ENCODE measurements at places on chromosomes 16 and 17.

DNA sequence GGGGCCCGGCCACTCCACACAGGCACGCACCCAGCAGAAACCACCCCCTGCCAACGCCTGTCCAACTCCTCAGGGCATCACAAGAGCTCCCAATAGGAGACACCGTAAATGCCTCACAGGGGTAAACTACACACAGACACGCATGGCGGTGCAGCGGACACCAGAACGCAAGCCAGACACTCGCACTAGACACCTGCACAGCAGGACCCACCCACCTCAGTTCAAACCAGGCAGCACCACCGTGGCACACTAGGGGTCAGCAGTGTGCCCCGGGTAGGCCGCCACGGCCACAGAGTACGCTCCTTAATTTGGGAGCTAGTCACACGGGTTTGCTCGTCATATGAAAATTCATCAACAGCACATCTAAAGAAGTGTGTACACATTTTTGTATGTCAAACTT is 3.4 kb downstream of the SLC38A10 start:
- DNase-seq, result peak; percentile 41

GRCh38 chr17:35788477-35789368 is 6.7 kb downstream of the MMP28 start:
- DNase-seq, result no peak

DNA sequence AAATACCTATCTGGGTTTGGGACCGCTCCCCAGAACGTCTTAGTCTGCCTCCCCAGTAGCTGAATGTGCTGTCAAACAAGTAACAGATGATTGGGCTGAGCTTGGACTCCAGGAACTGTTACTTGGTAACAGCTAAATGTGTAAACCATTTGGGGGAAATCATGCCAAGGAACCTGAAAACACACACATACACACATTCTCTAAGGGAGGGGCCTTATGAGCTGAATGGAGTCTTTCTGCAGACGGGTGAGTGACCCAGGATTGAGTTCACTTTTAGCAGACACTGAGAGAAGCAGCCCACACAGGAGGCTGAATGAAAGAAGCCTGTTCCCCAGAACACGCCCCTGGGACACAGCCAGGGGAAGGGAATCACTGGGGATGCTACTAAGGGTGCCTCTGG is 1.6 kb downstream of the ACLY start:
- DNase-seq, result peak; percentile 27

DNA sequence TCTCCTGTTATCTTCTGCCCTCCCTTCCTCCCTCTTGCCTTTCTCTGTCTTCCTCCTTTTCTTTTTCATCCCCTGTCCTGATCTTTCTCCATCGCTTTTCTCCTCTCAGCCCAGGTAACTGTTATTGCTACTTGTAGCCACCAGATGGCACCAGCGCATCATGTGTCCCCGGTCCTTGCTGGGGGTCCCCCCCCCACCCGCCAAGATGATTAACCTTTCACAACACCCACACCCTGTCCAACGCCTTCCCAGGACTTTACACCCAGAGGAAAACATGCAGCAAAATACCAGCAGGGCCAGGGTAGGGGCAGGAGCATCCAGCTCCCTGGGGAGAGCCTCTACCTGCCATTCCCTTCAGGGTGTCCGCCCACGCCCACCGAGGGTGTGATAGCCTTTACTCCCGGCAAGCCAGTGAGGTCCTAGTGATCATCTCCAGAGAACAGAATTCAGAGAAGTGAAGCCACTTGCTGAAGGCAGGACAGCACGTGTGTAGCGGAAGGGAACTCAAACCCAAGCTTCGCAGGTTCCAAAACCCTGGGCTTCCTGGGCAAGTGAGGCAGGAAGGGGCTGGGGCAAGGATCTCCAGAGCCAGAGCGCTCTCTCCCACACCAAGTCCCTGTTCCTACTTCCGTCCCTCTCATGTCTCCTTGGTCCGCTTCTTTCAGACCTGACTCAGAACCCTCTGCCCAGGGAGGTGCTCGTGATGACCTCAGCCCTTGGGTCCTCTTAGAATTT is 13.4 kb upstream of the TAC4 start:
- peak; percentile 33 for DNase-seq

DNA sequence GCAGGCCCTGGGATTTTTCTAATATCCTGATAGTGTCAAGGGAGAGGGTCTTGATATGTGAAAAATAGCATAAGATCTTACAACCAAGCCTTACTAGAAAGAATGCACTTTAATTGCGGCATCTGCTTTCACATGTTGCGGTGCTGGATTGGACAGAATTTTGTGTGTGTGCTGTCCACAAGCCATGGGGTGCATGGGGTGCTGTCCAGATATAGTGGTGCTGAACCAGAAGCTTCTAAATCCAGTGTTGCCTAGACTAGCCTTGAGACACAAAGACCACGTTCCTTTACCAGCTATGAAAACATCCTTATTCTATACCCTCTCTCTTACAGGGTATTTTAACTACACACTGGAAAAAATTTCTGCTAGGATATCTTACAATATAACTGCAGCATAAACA is 244.0 kb downstream of the TMEM114 start:
- DNase-seq, result no peak

DNA sequence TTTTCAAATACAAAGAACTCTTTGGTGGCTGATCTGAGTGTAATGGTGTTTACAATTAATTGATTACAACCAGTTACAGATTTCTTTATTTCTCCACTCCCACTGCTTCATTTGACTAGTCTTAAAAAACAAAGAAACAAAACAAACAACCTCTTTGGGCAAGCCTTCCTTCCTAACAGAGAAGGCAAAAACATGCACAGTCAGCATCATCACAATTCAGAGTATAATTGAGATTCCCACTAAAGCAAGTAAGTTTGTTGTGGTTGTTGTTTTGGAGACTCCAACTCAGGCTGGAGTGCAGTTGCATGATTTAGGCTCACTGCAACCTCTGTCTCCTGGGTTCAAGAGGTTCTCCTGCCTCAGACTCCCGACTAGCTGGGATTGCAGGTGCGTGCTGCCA is 40.4 kb downstream of the GDPD1 start:
- DNase-seq, result no peak

DNA sequence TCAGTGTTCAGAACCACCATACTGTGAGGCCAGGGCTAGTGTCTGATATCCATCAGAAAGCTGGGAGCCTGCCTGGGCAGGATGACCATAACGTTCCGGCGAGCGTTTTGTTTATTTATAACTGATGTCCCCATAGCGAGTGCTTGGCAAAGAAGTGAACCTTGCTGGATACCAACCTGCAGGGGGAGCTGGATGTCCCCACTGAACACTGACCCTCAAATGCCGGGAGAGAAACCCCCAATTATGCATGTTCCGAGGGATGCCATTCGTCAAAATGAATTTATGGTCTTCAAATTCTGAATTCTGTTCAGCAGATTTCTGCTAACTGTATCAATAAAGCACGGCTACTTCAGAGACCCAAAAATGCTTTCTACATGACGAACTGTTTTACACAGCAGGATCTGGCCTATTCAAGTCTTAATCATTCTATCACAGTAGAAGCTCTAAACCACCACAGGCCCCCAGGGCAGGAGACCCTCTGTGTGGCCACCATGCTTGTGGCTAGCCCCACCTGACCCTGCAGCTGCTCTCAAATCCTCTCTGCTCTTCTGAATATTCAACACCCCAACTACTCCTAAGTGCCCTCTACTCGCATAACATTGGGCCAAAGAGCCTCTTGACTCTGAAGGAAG is 15.2 kb downstream of the MED24 start:
- DNase-seq, result peak; percentile 41

DNA sequence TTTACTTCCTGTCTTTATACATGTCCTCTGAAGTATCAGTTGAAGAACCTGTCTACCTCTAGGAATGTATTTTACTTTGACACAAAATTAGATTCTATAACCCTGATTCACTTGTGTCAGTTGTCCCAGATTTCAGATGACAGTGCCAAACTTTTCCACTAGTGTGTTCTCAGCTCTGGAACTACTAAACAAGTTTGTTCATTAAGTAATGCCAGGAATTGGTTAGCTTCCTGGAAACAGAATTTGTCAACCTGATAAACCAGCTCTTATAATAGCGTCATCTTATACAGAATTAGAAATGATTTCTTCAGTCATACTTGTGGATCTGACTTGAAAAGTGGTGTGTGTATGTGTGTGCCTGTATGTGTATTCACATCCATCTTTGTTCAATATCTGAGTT is 7.4 kb downstream of the MAP3K3 start:
- DNase-seq, result no peak

DNA sequence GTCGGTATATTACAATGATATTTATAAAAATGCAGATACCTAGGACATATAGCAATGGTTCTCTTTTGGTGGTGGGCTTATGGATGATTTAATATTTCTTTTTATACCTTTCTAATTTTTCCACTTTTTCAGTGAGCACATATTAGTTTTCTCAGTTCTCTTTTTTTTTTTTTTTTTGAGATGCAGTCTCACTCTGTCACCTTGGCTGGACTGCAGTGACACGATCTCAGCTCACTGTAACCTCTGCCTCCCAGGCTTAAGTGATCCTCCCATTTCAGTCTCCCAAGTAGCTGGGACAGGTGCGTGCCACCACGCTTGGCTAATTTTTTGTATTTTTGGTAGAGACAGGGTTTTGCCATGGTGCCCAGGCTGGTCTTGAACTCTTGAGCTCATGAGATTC is 15.1 kb downstream of the MAP3K14 start:
- DNase-seq, result no peak

DNA sequence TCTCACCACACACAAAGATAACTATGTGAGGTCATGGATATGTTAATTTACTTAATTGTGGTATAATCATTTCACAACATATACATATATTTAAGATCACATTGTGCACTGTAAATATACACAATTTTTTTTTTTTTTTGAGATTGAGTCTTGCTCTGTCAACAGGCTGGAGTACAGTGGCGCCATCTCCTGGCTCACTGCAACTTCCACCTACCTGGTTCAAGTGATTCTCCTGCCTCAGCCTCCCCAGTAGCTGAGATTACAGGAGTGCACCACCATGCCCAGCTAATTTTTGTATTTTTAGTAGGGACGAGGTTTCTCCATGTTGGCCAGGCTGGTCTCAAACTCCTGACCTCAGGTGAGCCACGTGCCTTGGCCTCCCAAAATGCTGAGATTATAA is 11.5 kb upstream of the PRSS54 start:
- DNase-seq, result no peak

All from NCI-H1694 treated with DMSO at 0.1 percent for 48 hours (cell line).